ENCODE measurements at places on chromosomes 16 and 17. TPM values are rescaled to one million over a fixed set of nuclear protein-coding genes. Genes with fewer than 3 reads are reported as not detected.

DNA sequence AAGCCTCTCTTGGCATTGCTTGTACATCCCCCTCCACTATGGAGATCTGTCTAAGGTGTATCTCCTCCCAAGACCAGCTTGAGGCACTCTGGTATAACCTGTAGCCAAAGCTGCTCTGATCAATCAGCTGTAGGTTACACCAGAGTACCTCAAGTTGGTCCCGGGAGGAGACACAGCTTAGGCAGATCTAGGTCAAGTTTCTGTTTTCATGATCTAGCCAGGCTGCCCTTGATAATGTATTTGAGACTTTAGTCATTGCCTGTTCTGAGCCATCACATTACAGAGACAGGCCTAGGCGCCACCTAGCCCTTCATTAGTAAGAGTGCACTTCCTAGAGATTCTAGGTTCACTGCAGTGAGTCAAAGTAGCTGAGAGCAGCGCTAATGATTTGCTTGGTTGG, 31.4 kb downstream of the ASGR1 start:
- DNase-seq, result no peak

DNA sequence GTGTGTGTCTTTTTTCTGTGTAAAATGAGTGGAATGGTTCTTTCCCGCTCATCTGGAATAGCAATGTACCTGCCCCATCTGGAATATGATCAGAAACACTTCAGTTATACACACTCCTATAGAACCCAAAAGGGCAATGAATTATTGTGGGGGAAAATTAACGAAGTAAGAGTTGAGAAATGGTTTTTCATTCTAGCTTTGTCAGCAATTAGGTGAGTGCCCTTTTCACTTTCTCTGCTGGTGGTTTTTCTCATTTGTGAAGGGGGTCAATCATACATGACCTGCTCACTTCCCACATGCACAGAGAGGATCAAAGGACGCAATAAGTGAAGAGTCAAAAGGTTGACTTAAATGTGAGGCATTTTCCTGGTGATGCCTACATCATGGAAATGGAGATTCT, 168.0 kb downstream of the HS3ST3B1 start:
- DNase-seq, result no peak

GRCh38 chr17:36703860-36704266, 102.5 kb downstream of the MRM1 start:
- no peak for DNase-seq

Gene TEKT1
- total RNA-seq, result not detected

GRCh38 chr16:69916462-69916861, 34.7 kb upstream of the CLEC18A start:
- DNase-seq, result no peak

Gene KRT33A
- not detected for total RNA-seq

DNA sequence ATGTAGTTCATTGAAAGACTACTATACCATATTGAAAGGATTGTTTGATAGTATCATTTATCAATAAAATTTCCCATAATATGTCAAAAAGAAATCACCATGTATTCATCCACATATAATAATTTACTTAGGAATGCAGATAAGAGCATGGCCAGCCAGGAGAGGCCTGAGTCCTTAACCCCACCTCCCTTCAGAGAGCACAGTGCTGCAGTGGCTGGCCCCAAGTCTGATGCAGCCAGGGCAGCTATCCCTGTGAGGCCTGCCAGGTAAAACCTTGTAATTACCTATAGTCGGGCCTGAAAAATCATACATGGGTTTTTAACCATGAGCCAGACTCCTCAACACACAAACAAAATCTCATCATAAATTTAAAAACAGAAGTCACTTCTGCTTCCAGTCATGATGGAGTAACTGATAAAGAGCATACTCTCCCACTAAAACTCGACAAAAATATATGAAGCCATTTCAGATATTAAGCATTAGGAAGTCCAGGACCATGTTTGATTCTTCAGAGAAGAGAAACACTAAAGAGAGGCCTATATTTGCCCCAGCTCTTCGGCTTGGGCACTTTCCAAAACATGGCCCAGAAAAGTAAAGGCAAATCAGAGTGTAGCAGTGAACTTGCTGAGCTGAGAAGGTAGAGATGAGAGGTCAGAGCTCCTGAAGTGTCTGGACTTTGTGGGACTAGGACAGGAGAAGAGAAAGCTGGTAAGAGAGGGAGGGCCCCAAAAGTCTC, 40.9 kb upstream of the CCNF start:
- DNase-seq, result no peak

Gene CDT1
- 3.5 TPM for total RNA-seq

Gene ALOX12
- 0.25 TPM for total RNA-seq

DNA sequence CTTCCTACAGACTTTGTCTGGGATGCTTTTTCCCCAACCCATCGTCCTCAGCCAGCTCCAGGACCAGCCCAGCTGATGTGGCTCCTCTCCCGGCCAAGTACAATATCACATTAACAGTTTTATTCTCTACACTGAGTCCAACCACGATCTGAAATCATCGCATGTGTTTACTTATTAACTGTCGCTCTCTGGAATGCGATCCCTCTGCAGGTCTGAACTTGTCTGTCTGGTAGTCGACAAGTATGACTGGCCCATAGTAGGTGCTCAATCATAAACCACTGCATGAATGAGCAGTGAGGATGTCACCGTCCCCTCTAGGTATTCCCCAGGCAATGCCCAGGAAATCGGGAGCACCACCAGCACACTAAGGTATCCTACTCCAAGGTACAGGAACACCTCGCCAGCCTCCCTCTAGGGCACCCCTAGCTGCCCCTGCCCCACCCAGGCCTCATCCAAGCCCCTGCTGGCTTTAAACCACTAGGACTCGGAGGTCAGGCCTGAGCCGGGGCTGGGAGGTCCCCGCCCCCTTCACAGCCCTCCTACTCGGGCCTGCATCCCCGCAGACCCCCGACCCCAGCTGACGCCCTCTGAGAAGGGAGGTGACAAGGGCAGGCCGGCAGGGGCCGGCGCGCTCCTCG, 27.7 kb downstream of the RTN4RL1 start:
- no peak for DNase-seq

GRCh38 chr17:58534331-58534730, 19.9 kb upstream of the MTMR4 start:
- DNase-seq, result no peak

- no peak for DNase-seq
These were observed 121.9 kb downstream of the USP31 start for GRCh38 chr16:23027386-23027785.

Gene CCL3
- total RNA-seq, result 5.0 TPM

Gene SMPD3
- 44.8 TPM for total RNA-seq

- DNase-seq, result no peak
These were observed 461.7 kb upstream of the HSBP1 start for GRCh38 chr16:83345846-83346640.

Gene HSPB9
- total RNA-seq, result not detected

Measured in omental fat pad (tissue), 4 donors.